Activated naive CD4-positive, alpha-beta T cell treated with anti-CD3 and anti-CD28 coated beads, Interleukin-2, amount 50 U/mL, for 16 hours (primary cell): ENCODE measurements at places on chromosomes 12 and 14.

GRCh38 chr14:66508846-66509621 lies 1.1 kb downstream of the GPHN start:
- DNase-seq: peak; percentile 54

GRCh38 chr12:104504146-104504545 lies 47.4 kb downstream of the CHST11 start:
- no peak for DNase-seq

DNA sequence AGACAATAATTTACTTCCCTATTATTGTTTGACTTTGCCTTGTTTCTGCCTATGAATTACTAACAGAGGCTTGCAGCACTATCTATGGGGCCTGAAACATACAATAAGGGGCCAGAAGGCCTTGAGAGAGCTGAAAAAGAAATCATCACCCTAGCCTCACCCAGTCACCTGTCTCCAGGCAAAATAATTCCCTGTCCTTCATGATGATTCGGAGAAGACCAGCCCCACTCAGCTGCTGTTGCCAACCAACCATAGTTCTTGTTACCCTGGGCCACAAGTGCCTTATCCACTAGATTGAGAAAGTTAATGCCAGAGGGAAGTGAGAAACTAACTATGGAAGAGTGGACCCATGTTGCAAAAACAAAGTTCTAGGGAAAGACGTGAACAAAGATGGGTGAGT lies 97.1 kb downstream of the ARF6 start:
- DNase-seq: no peak

DNA sequence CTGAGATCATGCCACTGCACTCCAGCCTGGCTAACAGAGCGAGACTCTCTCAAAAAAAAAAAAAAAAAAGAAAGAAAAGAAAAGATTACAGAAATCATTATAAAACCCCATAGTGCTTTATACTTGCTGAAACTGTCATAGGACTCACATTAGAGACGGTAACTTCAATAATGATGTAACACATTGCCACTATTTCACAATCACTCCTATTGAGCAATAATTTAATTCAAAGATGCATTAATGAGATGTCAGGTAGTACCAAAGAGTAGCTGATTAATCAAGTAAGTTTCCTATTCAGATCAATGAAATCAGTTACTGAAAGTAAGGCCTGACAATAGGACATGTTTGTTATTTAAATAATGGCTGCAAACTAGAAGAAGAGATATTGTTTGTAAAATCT lies 751.5 kb upstream of the ALG10B start:
- no peak for DNase-seq

- DNase-seq: no peak
Measured at GRCh38 chr14:104248203-104249055, 110.0 kb downstream of the KIF26A start.
